ENCODE measurements at places on chromosomes 5 and 9. TPM values are rescaled to one million over a fixed set of nuclear protein-coding genes. Genes with fewer than 3 reads are reported as not detected.

The TMEM252 gene
- total RNA-seq = not detected

GRCh38 chr9:71921190-71921814 lies 9.9 kb downstream of the C9orf85 start:
- DNase-seq = no peak

The KCTD16 gene
- total RNA-seq = 0.02 TPM

DNA sequence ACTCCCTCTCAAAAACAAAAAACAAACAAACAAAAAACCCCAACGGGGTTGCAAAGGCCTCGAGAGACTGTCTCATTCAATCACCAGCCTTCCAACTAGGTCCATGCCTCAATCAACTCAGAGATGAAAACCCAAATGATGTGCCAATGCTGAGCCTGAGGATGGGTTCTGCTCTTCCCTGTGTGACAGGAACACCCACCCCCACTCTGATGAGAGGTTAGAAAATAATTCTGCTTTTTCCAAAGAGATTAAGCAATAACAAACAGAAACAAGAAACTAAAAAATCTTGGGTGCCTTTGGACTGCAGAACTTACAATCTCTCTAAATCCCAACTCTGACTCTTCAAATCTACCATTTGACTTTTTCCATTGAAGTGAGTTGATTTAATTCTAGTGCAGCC lies 25.5 kb upstream of the FBP1 start:
- DNase-seq = no peak
